BE2C (cell line): ENCODE measurements at places on chromosomes 3 and 15.

DNA sequence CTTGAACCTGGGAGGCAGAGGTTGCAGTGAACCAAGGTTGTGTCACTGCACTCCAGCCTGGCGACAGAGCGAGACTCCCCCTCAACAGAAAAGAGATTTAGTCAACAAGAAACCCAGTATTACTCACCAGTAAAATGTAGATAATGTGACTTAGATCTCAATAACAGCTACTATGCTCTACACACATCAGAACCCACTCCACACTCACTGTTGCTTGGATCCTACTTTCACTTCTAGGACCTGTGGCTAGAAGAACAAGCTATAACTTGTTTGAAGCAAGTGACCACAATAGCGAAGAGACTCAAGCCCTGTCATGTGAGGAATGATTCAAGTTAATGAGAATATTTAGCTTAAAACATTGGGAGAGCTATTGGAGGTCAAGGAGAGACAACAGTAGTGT lies 100.7 kb downstream of the ANXA2 start:
- no peak for DNase-seq

- DNase-seq: no peak
Observed at GRCh38 chr3:108806316-108806715, 16.3 kb upstream of the TRAT1 start.

DNA sequence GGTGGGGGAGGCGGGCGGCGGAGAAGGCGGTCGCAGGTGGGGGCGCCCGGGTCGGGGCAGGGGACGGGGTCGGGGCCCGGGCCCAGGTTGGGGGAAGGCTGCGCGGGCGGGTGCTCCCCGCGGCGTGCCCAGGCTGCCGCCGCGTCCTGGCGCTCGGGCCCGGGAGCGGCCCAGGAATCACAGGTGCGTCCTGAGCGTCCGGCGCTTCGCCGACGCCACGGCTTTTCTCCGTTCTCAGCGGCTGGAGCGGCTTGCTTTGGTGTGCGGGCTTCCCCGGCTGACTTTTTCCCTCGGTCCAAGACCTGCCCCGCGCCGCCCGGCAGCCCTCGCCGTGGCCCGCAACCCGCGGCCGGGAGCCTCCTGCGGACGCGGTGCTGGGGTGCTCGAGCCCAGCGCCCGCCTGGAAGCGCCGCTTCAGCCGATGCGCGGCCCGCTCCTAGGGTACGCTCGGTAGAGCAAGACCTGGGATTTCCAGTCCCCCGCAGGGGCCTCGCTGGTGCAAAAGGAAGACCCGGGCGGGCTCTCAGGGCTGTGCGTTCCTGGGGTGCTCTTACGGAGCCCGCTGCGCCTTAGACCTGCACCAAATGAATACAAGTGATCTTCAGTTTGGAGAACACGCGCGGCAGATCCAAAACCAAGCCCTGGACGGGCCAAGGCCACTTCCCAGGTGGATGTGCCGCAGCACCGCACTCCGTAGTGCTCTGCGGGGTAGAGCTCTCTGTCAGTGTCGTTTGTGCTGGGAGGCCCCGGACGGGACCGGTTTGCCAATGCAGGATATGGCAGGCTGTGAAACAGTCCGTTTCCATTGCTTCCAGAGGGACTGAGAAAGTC lies 639 bp downstream of the NIPA1 start:
- peak; percentile 34 for DNase-seq

DNA sequence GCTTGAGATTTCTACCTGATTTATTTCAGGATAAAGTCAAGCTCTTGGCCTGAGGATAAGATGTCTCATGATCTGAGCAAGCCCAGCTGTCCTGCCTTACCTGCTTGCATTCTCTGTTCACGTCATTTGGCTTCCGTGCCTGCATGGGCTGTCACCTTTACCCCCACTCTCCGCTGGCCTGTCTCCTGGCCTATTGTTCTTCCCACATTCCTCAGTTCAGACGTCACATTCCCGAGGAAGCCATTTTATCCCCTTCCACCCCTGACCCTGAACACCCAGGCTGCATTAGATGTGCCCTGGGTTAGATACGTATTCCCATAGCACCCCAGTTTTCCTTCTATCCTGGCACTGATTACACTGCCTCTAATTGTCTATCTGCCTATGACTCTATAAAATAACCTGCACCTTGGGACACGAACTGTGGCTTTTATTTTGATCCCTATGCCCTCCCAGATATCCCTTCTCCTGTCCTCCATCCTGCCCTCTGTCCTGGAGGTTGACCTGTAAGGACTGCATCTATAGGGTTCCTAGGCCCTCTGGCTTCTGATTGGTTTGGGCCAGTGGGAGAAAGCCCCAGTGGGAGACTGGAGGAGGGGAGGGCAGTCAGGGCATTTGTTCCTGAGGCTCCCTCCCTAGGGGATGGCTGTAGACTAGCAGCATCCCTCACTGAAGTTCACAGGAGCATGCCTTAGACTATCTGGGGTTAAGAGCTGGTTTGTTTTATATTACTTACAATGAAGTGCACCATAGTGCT lies 19.2 kb upstream of the UBE2Q2 start:
- no peak for DNase-seq

GRCh38 chr3:158845765-158846350 lies 44.0 kb downstream of the MFSD1 start:
- peak; percentile 22 for DNase-seq

DNA sequence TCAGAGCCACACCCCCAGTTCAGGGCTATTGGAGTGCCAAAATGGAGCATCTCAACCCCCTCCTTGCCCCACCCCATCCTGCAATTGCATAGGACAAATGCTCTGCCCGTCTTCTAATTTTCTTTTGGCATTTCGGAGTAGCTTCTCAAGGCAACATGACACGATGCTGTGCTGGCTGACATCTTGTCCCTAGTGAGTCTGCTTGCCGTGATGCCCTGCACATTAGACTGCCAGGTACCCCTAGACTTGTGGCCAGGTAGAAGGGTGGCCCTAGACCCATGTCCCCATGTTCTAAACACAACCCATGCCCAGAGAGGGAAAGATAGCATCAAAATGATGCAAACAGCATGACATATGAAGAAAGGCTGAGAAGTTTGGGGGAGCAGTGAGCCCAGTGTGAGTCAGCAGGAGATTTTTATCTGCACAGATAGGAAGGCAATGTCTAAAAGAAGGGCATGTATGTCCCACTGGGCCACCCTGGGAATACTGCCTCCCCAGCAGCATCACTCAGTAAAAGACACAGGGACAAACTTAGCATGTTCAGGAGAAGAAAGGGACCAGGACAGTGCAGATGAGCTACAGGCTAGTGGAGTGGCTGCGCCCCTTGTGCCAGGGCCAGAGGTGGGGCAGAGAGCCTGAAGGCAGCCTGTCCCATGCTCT lies 36.8 kb downstream of the CA12 start:
- DNase-seq: no peak

GRCh38 chr3:193046371-193046770 lies 128.7 kb upstream of the MB21D2 start:
- no peak for DNase-seq

DNA sequence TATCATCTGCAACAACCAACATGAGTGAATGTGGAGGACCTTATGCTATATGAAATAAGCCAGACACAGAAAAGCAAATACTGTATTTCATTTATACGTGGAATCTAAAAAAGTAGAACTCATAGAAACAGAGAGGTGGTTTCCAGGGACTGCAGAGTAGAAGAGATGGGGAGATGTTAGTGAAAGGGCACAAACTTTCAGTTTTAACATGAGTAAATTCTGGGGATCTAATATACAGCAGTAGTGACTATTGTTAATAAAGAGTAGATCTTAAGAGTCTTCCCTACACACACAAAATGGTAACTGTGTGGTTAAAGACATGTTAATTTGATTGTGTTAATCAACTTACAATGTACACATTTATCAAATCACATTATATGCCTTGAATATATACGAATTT lies 20.9 kb upstream of the MELTF start:
- no peak for DNase-seq

- DNase-seq: no peak
Observed at GRCh38 chr3:64008487-64009351, 14.6 kb downstream of the PSMD6 start.

- DNase-seq: no peak
Observed at GRCh38 chr15:41790756-41791546, 16.7 kb downstream of the MAPKBP1 start.
